ENCODE measurements at places on chromosomes 5 and 9.

GRCh38 chr5:95975703-95976102, 14.1 kb upstream of the ELL2 start:
- DNase-seq = no peak

- no peak for DNase-seq
Measured at GRCh38 chr5:66931651-66932050, 264.9 kb downstream of the CD180 start.

- no peak for DNase-seq
Measured at GRCh38 chr5:136030252-136030651, 1.5 kb downstream of the TGFBI start.

DNA sequence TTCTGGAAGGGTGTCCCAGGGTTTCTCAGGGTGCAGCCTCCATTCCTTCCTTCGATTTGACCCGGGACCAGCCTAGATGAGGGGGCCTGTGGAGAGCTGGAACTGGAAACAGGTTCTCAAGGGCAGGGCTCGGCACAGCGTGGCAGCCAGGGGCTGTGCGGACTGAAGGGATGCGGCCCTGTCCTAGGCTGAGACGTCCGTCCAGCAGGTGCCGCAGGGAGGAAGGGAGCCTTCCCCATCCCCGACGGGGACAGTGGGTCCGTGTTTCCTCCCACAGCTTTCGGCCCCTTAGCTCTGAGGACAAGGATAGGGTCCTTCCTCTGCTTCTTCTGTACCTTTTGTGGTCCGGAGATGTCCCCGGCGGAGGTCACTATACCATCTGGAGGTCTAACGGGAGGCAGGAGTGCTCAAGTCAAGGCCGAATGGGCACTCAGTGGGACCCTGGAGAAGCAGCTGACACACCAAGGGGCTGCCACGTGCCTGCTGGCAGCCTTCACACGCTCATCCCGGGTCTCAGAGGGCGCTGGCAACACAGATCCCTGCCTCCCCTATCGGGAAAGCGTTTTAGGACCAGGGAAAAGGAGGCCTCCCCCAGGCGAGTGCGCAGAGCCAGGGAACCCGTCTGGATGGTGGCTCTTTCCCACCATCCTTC, 49.9 kb downstream of the USP20 start:
- DNase-seq = peak; percentile 11

DNA sequence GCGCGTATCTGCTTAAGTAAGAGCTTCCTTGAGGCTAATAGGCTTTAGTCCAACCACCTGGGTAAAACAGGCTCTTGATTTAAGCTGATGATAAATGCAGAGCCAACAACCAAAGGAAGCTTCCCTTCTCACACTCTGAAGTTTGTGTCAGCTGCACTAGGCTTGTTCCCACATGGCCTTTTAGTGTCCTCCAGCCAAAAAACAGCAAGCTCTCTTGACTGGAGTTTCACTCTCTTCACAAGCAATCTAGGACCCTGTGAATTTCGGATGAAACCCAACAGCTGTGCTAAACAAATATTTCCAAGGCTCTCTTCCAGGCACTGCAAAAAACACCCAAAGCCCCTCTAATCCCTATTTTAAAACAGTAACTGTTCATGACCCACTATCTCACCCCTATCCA, 63.9 kb downstream of the SAXO1 start:
- no peak for DNase-seq

DNA sequence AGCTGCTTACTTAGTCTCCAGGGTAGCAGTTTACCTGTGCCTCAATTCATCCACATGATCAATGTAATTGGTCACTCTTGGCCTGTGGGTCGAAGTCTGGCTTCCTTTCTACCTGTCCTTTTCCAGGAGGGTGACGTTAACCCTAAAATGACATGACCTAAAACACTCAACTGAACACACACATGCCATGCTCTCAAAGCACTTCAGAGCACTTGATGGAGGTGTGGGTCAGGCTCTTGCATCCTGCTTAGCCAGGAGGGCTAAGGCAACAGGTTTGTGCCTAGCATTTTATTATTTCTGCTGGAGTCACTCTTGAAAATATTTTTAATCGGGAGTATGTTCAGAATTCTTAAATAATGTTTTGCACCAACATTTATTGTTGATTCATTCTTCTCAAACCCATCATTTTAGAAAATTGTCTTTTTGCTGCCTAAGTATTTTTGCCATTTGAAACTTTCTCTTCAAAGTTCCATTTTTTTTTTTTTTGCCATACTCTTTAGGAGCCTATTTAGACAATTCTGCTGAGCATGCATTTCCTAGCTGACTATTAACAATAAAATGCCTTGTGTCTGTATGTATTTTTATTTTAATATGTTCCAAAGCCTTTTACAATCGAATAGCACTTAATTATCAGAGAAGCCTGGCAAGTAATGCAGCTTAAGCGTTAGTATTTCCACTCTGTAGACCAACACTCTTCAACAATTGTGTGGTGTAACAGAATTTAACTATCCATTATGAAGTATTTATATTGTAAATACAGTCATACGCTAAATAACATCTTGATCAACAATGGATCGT, 59.1 kb downstream of the ATP10B start:
- DNase-seq = peak; percentile 28

All from NCI-H2029 (cell line).